Erythroblast (primary cell): ENCODE measurements at places on chromosomes 2 and 18.

DNA sequence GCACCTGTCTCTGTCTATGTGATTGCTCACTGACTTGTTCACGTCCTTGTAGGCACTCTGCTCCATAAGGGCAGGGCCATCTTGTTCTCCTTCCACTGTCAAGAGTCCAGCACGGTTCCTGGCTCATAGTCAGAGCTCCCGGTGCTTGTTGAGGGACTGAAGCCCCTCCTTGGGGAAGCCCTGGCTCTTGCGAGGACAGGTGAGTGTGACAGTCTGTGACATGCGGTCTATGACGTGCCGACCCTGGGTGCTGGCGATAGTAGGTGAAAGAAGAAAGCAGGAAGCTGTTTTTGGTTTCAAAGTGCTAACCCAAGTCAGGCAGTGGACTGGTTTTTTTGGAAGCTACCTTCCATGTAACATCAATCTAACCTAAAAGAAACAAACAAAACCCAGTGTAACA, 18.8 kb downstream of the TSHZ1 start:
- no peak for DNase-seq

- DNase-seq = no peak
Observed at GRCh38 chr2:6978991-6979390, 61.8 kb downstream of the RNF144A start.

GRCh38 chr2:200743042-200743676, 68.6 kb upstream of the BZW1 start:
- DNase-seq = no peak

DNA sequence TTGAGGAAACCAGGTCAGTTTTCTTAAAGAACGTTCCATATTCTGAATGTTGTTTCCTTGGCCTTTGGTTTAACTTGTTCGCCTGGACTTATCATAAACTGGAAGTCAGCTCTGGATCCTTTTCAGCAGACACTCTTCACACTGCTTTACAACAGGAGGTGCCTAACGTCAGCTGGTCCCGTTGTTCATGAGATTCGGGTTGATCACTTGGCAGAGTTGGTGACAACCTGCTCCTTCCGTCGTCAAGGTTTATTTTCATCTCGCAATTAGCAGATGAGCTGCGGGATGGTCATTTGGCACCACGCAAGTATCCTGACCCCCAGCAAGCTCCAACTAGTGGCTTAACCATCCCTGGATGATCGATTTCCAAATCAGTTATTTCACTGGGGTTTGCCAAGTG, 23.0 kb upstream of the BIN1 start:
- DNase-seq = no peak

DNA sequence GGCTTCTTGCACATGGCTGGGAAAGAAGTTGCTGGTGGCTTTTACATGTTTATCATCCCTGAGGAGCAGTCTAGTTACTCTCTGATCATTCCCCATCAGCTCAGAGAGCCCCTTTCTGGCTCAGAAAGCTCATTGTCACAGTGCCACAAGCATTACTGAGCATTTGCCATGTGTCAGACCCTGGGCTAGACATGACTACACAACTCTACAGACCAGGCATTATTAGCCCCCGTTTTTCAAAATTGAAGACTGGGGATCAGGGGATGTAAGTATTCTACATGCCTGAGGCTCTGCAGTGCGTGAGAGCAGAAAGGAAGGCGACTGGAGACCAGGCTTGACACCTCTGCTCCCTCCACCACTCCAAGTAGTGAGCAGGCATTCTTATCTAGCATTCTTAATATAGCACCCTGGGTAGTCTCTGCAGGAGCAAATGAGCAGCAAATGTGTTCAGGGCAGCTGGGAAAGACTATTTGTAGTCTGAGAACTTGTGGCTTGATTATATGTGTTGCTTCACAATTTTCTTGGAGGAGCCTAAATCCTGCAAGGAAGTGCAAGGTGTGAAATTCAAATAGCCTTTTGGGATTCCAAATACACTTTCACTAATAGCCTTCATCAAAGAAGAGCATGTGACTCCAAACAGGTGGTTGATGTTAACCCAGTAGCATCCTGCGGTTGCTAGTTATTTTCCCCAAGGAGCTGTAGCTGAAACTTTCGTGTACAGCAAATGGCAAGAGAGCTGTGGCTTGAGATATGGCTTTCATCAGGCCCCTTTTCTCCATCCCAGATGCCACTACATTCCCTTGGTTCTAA, 143.2 kb downstream of the DDX1 start:
- no peak for DNase-seq

DNA sequence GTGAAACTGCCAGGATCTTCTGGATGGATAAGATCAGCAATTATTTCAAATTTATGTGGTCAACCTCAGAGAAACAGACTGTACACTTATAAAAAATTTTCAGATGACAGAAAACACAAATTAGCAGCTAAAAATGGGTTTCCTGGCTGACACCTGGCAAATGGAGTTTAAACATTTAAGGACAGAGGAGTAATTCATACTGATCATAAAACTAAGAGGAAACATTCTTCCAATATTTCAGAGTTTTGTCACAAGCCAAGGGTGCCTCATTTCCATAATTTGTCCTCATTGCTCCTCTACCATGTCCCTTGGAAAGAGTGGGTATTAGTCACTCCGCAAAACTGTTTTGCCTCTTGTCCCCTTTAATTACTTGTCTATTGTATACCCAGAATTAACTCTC, 70.2 kb downstream of the TMEFF2 start:
- no peak for DNase-seq

- DNase-seq = no peak
Observed at GRCh38 chr2:12967804-12968203, 251.1 kb downstream of the TRIB2 start.

- DNase-seq = no peak
Observed at GRCh38 chr2:98772536-98772935, 41.6 kb upstream of the MGAT4A start.

- no peak for DNase-seq
Observed at GRCh38 chr2:65062843-65063825, 6.9 kb downstream of the CEP68 start.

GRCh38 chr2:188394931-188395472, 103.3 kb downstream of the GULP1 start:
- DNase-seq = no peak

DNA sequence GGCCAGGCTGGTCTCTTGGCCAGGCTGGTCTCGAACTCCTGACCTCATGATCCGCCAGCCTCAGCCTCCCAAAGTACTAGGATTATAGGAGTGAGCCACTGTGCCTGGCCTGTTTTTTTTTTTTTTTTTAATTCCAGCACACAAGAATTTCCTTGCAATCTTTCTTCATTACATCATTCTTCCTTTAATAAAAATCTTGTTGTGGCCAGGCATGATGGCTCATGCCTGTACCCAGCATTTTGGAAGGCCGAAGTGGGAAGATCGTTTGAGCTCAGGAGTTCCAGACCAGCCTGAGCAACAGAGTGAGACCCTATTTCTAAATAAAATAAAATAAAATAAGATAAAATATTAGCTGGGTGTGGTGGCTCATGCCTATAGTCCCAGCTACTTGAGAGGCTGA, 21.4 kb upstream of the PLEKHM3 start:
- DNase-seq = no peak

DNA sequence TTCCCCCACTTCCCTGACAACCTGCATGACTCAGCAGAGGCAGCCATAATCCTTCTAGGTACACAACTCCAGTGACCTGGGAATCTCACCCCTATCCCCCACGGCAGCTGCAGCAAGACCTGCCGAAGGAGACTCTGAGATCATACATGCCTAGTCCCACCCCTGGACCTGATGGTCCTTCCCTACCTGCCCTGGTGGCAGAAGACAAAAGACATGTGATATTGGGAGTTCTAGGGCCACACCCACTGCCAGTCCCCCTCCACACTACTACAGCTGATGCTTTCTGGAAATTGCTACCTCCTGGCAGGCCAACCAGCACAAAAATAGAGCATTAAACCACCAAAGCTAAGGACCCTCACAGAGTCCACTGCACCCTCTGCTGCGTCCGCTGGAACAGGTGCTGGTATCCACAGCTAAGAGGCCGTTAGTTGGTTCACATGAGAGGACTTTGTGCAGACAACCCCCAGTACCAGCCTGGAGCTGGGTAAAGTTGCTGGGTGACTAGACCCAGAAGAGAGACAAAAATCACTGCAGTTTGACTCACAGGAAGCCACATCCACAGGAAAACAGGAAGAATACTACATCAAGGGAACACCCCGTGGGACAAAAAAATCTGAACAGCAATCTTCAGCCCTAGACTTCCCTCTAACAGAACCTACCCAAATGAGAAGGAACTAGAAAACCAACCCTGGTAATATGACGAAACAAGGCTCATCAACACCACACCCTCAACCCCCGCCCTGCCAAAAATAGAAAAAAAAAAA, 12.5 kb downstream of the MARCO start:
- no peak for DNase-seq

DNA sequence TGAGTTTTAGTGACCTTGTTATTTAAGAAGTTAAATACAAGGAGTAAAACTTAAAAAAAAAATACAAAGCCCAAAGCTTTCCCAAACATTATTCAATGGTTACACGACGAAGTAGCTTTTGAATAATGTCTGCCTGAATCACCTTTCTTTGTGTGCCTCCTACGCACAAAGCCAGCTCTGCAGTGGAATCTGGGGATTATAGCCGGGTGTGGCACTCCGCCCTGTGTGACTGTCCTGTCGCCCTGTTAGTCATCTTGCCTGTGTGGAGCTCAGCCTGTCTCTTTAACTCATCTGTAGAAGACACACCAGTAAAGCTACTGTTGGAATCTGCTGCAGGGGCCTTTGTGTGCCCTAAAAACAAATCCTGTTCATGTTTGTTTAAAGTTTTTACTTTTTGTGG, 79.4 kb upstream of the TCF7L1 start:
- DNase-seq = no peak

DNA sequence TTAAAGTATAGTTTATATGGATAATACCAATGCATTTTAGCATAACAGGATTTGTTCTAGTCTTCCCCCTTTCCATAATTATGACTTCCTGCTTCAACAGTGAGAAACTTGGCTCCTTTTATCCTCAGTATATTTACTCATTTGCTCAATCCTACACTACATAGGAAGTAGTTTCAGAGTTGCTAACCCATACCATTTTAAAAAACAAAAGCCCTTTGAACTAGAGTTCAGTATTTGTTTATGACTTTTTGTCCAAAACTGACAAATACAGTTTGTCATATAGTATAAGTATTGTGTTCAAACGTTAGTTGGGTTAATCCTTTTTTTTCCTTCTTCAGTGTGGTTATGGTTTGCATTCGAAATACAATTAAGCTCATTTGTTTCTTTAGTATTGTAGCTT, 5.9 kb upstream of the DNAJC27 start:
- DNase-seq = no peak

GRCh38 chr2:149661844-149662243, 74.3 kb upstream of the MMADHC start:
- no peak for DNase-seq

GRCh38 chr18:41940506-41941215, 14.4 kb upstream of the PIK3C3 start:
- no peak for DNase-seq

DNA sequence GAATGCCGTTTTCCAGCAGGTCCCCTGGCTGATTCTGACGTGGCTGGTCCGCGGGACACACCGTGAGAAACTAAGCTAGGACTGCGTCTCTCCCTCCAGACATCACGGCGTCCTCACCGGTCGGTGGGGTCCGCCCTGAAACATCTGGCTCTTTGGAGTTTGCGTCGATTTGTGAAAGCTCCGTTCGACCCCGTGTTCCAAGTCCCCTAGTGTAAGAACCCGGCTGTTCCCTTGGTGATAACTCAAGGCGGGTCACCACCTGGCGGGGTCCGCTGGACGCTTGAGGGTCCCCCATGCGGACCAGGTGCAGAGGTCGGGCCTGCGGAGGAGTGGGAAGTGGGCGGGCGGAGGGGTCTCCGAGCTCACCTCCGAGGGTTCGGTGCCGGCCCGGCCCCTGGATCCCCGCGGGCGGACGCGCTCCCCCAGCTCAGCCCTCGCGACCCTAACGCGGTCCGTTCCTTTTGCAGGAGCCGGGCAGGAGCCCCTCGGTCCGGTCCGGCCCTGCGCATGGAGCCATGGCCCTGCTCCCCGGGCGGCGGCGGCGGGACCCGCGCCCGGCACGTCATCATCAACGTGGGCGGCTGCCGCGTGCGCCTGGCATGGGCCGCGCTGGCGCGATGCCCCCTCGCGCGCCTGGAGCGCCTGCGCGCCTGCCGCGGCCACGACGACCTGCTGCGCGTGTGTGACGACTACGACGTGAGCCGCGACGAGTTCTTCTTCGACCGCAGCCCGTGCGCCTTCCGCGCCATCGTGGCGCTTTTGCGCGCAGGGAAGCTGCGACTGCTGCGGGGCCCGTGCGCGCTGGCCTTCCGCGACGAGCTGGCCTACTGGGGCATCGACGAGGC, 65.6 kb downstream of the KCNG2 start:
- no peak for DNase-seq

DNA sequence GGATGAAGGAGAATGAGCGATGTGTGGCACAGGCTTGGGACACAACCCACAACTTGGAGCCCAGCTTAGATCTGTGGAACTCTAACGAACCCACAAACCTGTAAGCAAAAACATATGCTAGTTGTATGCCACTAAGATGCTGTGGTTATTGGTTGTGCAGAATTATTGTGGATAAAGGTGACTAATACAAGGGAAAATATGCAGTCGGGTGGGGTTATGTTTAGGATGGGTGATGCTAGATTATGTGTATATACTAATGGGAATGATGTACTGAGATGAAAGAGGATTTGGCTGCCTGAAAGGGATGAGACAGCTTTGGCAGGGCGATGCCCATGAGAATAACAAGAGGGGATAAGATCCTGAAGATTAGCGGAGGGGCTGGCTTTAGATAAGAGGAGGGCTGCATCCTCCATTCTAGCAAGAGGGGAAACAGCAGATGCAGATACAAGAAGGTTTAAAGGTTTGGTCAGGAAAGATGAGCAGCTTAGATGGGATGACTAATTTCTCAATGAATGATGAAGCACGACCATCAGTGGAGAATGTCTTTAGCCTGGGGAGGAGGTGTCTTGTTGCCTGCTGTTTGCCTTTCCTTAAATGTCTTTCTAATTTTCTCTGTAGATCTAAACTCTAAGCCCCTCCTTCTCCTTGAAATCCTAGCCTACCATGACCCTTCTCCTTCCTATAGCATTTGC, 49.6 kb downstream of the GALNT14 start:
- DNase-seq = no peak

DNA sequence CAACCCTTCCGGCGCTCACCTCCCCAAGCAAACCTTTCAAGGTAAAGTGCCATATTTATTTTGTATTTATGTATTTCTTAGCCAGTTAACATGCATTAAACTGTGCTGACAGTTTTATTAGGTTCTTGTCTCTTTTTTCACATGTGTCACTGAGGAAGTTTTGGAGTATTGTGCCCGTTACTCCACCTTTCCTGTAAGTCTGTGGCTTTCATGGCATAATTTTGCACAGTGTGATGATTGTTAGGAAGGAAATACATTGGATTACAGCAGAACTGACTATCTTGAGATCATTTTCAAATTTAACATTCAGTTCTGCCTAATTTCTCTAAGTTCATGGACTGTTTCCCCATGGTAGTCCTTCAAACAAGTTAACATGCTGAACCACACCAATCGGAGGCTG, 67.7 kb downstream of the COLEC12 start:
- DNase-seq = no peak

DNA sequence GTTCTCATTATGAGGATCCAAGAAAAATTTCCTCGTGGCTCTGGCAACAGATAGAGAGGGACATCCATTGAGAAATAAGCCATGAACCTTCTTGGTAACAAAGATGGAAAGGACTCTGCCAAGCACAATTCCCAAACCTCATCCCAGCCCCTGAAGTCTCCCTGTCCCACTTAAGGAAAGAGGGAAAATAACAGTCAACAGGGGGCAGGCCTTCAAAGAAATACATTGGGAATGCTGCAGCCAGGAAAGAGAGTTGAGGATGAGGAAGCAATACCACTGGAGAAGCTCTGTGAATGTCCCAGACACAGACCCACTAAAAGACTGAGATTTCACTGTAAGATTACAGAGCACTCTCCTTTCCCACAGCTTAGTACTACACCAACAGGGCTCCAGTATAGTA, 93.2 kb downstream of the CD226 start:
- no peak for DNase-seq
